ENCODE measurements at places on chromosomes 6 and 20.

- DNase-seq = no peak
Observed at GRCh38 chr20:24450624-24451376, 18.6 kb upstream of the SYNDIG1 start.

GRCh38 chr6:107642861-107643328 lies 153.0 kb downstream of the SOBP start:
- DNase-seq = no peak

DNA sequence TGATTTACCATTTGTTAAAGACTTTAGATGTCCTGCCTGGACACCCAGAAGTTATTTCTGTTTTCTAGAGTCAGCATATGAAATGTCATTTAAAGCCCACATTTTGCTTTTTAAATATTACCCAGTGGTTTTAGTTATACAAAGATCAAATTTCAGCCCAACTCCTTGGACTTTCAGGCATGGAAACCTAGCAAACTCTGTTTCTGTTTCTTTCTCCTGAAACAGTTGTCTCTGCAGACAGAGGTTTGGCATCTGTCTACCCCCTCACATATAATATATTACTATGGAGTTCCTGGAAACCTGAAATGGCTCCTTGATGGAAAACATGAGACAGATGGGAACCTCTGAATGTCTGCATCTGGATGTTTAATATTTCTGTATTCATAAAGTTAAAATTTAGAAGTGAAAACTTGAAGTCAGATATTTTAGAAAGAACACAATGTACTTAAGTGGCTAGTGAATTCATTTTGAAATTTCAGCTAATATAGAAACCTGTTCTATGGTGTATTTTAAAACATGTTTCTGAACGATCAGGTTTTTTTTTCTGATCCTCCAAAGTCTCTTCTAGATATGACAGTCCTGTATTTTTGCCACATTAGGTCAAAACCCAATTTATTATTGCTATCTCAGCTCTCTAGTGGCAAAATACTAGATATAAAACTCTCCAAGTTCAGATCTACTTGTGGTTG lies 743.3 kb downstream of the CD109 start:
- no peak for DNase-seq

DNA sequence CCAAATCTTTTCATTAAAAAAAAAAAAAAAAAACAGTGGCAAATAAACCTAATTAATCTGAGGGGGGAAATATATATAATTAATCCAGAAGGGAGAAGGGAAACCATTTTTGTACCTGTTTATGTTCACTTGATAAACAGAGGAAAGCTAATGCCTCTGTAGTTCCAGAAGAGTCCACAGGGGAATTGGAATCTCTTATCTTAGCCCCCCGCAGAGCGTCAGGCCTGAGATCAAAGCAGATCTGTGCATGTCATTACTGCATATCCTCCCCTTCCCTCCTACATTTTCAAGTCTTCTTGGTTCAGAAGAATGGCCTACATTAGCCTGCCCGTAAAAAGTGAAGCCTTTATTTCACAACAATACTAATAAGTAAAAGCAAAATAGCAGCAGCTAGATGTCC lies 157.2 kb downstream of the PTPRT start:
- DNase-seq = no peak

All from NCI-H2227 treated with DMSO at 0.1 percent for 48 hours (cell line).